ENCODE measurements at places on chromosomes 16 and 17.

DNA sequence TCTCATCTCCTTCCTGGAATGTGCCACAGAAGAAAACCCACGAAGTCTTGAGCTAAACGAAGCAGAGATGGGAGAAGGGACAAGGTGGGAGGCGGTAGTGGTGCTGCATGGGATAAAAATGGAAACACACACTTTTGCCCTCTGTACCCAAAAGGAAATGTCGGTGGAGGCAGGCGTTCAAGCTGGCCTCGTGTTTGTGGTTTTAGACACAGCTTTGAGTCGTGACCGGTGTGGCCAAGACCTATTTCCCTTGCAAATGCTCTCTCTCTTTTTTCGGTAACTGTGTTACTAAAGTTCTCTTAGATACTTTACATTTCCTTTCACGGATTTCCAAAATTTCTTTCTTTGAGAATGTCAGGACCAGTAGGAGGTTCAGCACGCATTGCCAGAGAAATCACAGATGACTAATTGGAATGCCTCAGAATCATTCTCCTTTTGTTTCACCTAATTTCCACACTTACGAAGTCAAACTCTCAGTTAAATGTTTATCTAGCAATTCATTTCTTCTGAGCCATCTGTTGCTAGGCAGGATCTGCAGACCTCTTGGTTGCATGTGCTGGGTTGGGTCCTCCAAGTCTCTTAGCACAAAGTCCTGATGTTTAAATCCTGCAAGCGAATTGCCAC is 412.3 kb downstream of the MAF start:
- no peak for DNase-seq

DNA sequence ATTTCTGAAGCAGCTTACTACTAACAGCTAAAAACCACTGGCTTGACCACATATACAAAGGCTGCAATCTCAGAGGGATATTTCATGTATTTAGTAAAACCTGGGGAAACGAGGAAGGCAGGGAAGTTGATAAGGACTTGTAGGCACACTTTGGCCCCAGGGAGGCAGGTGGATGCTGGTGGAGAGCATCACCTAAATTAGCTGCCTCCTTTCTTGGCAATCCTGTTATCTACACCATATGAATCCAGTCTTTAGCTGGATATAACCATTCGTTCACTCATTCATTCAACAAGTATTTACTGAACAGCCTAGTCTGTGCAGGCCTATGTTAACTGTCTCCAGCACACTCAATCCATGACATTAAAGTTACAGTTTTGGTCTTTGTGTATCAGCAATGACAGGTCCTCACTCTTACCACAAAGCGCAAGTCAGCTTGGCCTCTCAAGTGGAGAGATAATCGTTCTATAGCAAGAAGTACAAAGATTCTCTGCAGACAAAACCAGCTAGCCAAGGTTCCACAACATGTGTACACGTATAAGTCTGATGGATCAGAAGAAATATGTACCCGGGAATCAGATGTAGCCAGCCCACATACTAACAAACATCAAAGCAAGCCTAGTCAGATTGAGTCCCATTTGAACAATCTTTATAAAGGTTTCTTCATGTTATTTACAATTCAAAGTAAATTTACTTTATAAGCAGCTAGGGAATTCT is 10.8 kb downstream of the MRPS23 start:
- no peak for DNase-seq

GRCh38 chr17:17420561-17421269 is 56.1 kb upstream of the MED9 start:
- DNase-seq = no peak

DNA sequence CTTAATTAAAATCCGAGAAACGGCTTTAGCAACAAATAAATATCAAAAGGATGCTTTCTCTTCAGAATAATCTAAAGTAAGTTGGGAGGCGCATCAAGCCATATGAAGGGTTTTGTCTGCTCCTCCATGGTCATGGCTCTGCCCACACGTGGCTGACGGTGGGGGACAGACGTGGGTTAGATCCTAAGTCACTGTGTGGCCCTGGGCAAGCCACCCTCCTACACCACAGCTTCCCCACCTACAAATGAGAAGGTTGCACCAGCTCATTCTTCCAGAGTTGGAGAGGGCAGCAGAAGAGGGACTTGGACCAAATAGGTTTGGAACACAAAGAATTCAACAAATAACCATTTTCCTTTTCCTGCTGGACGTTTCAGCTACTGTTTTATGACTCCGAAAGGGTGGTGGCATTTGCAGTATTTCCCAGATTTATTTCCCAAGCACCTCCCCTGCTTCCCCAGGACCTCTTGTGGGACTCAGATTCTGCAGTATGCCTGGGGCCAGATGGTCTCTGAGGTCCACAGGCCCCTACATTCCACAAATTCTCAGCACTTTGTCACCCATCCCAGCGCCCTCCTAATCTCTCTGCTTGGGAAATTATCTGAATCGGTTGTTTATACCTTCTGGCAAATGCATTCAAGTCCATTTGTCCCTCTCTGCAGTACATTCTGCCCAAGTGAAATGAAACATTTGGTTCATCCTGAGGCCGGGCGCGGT is 17.8 kb downstream of the LRRC75A start:
- DNase-seq = no peak

DNA sequence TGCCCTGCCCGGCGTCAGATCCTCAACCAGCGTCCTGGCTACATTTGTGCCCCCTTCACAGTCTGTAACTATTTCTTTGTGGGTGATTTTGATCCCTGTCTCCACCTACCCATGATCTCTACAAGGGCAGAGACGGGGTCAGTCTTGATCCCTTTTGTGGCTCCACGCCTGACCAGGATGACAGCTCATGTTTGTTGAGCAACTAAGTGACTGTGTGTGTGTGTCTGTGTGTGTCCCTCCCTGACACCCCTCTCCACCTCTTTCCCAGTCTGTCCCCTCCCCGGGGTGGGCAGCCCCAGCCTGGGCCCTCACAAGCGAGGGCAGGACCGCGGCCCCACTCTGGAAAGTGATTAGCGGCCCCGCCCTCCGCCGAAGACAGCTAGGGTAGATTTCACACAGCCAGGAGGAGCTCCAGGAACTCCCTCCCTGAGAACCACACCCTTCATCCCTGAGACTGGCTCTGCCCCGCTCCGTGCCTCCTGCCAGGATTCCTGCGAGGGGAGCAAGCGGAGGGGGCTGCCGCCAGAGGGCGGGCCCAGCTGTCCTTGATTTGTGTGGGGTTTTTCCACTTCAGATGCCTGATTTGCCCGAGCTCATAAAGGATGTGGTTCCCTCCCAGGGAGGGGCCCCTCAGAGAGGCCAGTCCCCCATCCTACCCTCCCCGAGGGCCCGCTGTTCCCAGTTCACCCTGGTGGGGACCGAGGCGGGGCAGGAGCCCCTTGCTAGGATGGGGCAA is 5.3 kb upstream of the HS3ST6 start:
- no peak for DNase-seq

- no peak for DNase-seq
These were observed 196.9 kb downstream of the SPECC1 start for GRCh38 chr17:20206068-20206467.

DNA sequence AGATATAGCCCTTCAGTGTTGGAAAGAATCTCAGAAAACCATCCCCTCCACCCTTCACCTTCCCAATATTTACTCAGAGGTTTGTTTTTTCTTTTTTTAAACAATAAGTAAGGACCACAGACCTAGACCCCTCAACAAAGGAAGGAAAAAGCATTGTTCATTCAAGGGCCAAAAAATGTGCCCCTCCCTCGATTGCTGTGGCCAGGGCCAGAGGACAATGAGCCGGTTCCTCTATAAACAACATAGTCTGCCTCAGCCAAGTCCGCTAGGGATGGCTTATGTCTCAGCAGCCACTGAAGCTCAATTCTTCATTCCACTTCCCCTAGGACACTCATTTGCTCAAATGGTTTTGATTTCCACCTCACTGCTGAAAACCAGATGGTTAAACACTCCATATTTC is 24.0 kb downstream of the TRIM16 start:
- no peak for DNase-seq

- DNase-seq = no peak
These were observed 63.9 kb downstream of the NUP88 start for GRCh38 chr17:5355421-5356129.

DNA sequence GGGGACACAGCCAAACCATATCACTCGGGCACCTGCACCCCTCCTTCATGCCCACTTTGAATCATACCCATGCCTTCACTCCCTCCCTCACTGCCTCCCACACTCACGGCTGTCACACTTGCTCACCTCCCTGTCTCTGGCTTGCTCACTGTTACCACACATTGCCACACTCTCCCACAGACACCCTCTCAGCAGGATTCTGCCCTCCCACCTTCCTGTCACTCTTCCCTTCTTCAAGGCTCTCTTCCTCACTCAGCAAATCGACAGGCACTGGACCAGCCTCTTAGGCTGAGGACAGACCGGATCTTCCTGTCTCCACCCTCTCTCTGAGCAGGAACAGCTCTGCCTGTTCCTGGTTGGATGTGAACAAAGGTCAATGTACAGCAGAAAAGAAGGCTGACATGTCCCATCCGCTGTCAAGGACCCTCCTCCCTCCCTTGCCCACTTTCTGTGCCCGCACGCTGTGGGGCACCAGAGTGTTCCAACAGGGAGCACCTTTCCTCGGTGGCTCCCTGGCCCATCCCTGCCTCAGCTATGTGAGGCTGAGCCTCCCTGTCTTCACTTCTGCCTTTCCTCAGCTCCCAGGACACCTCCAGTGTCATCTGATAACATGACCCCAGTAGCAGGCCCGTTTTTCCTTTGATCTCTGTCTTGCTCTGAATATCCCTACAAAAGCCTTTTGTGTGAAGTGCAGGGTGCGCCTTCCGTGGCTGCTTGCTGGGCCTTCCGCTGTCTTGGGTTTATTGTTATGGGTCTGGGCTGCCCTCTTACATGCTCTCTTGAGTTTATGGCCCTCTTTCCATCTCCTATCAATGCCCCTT is 47.0 kb downstream of the CCDC182 start:
- DNase-seq = no peak

DNA sequence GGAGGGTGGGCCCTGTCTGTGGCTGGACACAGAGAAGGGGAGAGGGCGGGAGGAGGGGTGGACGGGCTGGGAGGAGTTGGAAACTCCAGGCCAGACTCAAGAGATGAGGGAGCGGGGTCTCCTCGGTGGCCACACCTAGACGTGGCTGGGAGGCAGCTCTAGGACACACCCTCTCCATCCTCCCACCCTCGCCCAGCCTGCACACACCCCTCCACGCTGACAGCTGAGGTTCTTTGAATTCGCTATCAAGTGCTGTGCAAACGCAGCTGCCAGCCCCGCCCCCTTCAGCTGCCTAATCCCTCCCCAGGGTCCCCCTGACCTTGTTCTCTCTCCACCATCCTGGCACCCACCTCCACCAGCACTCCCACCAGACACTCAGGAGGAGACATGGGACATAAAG is 48.7 kb downstream of the DNAH17 start:
- no peak for DNase-seq

- no peak for DNase-seq
These were observed 10.6 kb upstream of the TERF2 start for GRCh38 chr16:69396187-69397061.

DNA sequence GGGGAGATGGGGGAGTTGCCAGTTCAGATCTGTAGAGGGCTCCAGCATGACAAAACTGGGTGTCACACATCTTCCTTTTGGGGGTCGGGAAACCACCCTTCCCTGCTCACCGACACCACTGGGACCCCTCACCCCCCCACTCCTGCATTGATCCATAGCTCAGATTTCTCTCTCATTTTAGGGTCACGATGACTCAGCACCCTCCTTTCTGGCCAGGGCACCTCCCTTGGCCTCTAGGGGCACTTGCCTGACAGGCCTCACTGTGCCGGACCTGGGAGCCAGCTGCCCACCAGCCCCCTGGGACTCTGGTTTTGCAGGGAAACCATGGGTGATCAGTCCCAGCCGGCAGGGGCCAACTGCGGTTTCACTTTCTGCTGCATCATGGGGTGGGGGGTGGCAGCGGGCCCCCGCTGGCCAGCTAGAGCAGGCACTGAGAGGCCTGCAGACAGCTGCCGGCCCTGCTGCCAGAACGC is 239.4 kb downstream of the MRTFB start:
- DNase-seq = no peak

DNA sequence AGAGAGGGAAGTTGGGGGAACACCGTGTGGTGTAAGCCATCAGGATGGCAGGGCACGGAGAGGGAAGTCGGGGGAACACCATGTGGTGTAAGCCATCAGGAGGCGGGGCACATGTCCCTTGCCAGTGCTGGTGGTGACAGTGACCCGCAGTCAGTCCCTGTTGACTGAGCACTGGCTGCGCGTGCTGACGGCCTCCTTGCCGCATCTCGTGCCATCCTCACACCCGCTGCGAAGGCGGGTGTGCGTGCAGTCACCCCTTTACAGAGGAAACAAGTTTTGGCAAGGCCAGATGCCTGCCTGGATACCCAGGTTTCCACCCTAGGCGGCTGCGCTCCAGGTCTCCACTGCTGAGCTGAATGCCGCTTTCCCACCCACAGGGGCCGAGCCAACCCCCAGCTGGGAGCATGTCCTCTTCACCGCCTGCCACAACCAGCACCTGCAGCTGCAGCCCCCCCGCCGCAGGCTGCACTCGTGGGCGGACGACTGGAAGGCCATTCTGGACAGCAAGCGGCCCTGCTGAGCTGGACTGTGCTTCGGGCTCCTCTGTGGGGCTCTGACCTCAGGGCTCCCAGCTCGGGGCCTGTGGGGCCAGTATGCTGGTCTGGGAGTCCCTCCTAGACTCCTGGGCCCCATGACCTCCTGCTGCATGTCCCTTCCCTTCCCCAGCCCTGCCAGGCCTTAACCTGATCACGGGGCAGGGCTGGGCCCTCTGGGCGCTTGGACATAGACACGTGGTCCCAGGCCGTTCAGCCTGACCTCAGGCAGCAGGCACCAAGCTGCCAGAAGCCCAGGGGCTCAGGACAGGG is 43.5 kb downstream of the NT5M start:
- no peak for DNase-seq

GRCh38 chr17:2893422-2893914 is 97.2 kb downstream of the RAP1GAP2 start:
- no peak for DNase-seq

DNA sequence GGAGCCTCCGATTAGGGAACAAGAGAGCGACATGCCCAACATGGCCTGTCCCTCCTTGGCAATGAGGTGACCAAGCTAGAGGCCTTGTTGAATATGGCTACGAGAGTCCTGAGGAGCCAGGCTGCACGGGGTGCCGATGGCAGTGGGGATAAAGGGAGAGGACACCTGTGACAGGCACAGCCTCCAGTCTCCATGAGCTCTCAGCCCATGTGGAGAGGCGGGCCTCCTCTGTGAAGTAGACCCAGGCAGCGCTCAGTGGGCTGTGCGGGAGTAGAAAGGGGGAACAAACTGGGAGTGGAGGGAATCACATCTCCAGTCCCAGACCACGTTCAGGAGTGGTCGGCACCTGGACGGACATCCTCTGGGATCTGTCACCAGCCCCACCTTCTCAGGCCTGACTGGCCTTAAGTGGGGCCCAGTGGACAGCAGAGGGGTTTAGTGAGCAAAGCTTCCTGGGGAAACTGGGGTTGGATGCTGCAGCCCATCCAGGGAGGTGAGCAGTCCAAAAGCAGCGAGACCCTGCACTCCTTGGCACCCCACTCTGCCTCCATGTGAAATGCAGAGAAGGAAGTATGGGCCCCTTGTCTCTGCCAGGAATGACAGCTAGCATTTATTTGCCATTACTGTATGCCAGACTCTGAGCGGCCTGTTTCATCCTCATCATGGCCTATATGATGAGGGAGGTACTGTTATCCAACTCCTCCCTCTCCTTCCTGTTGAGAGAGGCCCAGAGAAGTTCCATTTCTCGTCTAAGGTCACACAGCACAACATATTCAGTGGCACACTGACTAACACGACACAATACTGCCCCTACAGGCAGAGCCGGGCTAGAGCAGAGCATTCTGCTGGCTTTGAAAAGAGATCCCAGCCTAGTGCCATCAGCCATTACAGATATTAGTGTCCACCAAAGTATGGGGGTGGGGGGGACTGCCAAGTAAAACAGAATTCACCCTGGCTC is 4.5 kb upstream of the TMEM92 start:
- no peak for DNase-seq
